NCI-H2227 treated with DMSO at 0.1 percent for 48 hours (cell line): ENCODE measurements at places on chromosomes 11 and 22.

- DNase-seq: peak; percentile 31
Observed at GRCh38 chr11:36509201-36509639, 852 bp downstream of the TRAF6 start.

DNA sequence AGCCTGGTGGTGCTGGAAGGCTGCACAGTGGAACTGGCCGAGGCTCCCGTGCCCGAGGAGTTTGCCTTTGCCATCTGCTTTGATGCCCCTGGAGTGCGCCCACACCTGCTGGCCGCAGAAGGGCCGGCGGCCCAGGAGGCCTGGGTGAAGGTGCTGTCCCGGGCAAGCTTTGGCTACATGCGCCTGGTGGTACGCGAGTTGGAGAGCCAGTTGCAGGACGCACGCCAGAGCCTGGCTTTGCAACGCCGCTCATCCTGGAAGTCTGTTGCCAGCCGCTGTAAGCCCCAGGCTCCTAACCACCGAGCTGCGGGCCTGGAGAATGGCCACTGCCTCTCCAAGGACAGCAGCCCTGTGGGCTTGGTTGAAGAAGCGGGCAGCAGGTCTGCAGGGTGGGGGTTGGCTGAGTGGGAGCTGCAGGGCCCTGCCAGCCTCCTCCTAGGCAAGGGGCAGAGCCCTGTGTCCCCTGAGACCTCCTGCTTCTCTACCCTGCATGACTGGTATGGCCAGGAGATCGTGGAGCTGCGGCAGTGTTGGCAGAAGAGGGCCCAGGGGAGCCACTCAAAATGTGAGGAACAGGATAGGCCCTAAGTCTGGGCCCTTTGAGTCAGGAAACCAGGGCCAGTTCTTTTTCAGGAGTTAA lies 1.9 kb upstream of the SMDT1 start:
- no peak for DNase-seq

DNA sequence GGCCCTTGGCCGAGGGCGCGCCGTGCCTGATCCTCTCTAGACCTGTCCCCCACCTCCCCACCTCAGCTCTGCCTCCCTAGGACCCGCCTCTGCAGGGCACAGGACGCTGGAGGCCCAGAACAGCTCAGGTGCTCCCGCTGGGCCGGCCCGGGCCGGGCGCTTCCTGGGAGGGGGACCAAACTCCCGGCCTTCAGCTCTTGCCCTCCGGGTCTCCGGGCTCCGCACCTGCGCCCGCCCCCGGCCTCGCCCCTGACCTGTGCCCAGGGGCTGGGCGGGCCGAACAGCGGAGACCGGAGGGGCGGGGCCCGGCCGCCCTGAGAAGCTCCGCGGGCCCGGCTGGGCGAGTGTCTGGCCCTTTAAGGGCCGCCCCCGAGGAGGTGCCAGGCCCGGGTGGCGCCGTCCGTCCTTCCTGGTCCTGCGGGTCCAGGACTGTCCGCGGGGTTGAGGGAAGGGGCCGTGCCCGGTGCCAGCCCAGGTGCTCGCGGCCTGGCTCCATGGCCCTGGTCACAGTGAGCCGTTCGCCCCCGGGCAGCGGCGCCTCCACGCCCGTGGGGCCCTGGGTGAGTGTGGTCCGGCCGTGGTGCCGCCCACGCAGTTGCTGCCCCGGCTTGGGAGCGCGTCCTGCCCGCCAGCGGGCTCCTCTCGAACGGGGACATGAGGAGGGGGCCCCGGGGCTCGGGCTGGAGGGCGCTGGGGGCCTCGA lies at the start of gene SSH3:
Gene SSH3, plus strand, starts transcription at position 399 of the 703 bp plus-strand sequence. Its CDS starts 96 bp downstream, at position 495.
- DNase-seq: peak; percentile 38

DNA sequence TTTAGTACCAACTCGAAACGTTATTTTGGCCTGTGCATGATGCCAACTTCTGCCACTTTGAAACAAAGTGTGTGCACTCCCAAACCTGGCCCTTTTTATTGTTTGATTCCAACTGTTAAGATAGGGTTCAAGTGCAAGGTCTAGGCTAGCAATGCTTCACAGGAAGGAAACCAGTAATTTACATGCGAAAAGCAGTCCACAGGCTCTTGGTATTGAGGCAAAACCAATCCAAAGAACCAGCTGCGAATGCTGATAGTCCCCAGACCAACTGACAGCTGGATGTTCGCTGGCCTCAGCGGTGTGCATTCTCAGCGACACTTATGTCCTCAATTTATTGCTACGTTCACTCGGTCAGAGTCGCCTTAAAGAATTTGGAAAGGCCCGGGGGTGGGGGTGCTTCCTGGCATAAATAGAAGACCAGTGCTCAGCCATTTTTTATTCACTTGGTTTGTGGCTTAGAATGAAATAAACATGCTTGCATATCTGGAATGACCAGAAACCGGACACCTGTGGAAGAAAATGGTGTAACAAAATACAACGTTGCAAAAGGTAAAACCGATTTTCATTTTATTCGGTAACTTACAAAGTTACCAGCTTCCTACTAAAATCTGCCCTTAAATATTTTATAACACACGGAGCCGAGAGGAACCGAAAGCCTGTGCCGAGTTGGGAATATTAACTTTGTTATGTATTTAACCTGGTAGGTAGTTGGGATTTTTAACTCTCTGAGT lies 1.6 kb downstream of the CPT1A start:
- DNase-seq: peak; percentile 27

DNA sequence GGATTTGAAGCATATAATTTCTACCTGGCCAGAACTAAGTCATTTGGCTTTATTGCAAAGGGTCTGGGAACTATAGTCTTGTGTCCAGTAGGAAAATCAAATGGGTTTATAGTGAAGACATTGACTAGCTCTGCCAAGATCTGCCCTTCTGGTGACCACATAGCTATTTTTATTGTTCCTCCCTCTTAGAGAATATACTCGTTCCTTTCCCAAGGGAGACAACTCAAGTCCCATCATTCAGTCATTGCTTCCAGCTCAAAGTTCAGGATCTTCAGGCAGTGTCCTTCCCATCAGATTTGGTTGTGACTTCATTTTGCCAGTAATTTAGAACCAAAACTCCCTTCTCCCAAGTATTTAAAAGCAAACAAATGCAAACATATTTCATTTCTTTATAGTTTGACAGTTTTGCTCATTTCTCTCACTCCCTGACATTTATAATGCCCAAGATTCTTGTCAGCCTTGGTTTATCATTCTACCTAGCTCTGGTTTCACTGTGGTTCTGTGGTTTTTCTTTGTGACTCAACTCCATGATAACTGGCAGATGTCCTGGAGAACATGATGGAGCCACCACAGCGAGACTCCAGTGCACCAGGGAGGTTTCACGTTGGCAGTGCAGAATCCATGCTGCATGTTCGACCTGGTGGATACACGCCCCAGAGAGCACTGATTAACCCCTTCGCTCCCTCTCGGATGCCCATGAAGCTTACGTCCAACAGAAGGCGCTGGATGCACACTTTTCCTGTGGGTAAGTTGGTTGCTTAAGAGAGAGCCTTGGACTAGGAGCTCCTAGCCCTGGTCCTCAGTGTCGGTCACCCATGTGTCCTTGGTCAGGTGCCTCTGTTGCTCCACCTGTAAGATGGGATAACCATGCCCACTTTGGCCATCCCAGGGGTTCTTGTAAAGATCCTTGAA lies 64.9 kb downstream of the DEPDC5 start:
- no peak for DNase-seq

- no peak for DNase-seq
Observed at GRCh38 chr22:48076008-48076407, 1313.6 kb downstream of the TBC1D22A start.

DNA sequence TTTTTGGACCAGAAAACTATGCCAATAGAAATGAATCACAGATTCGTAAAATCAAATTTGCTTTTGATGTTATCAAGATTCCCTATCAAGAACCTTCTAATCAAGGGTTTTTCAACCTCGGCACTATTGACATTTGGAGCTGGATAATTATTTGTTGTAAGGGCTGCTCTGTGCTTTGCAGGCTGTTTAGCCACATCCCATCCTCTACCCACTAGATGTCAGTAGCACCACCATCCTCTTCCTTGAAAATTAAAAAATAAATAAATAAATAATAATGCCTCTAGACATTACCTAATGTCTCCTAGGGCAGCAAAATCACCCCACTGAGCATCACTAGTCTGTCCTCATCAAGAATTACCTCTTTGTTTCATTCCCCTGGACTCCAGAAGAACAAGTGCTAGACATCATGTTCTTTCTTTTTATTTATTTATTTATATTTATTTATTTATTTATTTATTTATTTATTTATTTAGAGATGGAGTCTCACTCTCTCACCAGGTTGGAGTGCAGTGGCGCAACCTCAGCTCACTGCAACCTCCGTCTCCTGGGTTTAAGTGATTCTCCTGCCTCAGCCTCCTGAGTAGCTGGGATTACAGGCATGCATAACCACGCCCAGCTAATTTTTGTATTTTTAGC lies 744.7 kb downstream of the KCNA4 start:
- DNase-seq: no peak

GRCh38 chr11:130418210-130418609 lies 10.2 kb downstream of the ADAMTS8 start:
- DNase-seq: no peak

GRCh38 chr11:119902656-119903231 lies 173.7 kb upstream of the NECTIN1 start:
- no peak for DNase-seq

DNA sequence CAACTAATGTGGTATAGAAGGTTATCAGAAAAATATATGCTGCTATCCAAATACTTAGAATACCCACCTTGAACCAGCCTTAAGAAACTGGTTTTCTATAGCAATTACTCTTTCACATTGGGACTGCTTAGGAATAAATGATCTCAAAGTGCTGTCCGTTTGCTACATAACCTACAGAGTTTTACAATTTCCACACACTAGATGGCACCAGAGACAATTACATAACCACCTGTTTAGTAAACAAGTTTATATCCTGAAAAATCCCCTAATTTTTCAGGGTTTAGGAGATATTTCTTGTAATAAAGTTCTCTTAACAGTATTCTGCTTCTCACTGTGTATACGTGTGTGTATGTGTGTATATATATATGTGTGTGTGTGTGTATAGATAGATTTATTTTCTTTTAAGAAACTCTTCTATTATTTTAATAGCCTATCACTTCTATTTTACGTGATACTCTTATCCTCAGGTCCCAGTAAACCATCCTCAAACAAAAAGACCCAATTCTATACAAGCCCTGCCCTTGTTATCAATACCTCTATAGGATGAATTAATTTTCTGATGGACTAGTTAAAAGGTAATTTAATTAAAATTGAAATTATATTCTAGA lies 6.7 kb upstream of the OR5I1 start:
- DNase-seq: no peak

DNA sequence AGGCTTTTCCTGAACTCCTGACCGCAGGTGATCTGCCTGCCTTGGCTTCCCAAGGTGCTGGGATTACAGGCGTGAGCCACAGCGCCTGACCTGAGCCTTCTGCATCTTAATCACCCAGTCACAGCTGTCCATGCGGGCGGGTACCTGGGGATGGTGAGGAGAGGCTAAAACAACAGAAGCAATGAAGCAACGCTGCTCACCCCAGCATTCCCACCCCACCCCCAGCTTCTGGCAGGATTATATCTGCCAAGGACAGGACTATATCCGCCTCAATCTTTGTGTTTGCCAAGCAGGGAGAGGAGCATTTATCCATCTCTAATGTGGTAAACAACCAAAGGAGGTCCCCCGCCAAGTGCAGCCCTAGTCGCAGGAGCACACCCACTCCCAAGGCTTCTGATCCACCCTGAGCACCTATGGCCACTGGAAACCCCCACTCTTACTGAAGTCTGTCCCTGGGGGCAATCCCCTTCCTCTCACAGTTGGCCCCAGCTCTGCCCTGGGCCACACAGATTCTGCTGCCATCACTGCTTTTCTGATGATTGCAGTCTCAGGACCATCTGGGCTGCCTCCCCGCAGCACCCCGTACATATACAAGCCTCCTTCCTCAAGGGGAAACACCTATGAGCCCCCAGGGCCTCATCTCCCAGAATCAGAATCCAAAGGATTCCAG lies 8.8 kb upstream of the LGALS2 start:
- no peak for DNase-seq

GRCh38 chr11:2760196-2760871 lies 60.5 kb upstream of the KCNQ1OT1 start:
- no peak for DNase-seq

DNA sequence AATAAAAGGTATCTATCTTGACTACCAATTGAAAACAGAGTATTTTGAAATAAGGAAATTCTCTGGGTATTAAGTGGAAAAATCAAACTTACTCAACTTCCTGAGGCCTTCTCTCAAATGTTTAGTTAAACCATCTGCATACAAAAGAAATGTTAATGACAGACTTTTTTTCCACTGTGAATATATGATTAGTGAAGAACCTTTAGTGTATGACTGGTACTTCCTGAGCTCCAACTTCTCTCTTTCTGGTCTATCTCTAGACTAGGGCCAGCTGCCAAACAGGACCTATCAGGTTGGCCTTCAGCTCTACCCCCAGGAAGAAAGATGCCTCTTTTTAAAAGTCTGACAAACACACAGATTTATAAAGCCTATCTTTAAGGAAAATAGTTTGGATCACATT lies 68.8 kb upstream of the SCUBE2 start:
- DNase-seq: no peak

DNA sequence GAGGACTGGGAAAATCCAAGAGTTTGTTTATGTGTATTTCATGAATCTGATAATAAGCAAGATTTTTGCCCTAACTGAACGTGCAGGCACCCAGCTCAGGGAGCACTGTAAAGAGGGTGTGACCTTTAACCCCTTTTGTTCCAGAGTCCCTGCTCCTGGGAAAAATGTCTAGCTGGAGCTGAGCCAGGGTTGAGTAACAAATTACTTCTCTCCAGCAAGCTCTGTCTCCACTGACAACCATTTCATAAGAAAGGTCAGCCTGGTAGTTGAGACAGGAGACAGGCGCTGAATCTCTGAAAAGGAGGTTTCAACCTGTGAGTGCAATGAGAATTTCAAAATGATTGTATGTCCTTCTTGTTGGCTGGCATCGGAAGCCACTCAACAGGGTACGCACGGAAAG lies 156.4 kb upstream of the NARS2 start:
- DNase-seq: no peak
